ENCODE measurements at places on chromosomes 12 and 14.

DNA sequence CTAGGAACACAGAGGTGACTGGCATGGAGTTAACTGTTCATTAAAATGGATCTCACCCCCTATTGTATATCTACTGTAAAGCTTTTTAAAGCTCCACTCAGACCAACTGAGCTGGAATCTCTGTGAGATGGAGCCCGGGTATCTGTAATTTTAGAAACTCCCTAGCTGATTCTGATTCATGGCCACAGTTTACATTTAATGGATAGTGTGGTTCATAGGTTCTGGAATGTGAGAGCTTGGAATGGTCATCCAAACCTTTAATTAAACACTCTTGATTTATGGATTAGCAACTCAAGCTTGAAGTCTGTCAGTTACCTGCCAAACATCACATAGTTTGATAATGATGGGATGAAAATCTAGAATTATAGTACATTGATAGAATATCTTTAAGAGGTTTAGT, 183.8 kb downstream of the SLC25A21 start:
- no peak for DNase-seq

GRCh38 chr12:121095544-121096198, 37.0 kb upstream of the P2RX7 start:
- peak; percentile 55 for DNase-seq

DNA sequence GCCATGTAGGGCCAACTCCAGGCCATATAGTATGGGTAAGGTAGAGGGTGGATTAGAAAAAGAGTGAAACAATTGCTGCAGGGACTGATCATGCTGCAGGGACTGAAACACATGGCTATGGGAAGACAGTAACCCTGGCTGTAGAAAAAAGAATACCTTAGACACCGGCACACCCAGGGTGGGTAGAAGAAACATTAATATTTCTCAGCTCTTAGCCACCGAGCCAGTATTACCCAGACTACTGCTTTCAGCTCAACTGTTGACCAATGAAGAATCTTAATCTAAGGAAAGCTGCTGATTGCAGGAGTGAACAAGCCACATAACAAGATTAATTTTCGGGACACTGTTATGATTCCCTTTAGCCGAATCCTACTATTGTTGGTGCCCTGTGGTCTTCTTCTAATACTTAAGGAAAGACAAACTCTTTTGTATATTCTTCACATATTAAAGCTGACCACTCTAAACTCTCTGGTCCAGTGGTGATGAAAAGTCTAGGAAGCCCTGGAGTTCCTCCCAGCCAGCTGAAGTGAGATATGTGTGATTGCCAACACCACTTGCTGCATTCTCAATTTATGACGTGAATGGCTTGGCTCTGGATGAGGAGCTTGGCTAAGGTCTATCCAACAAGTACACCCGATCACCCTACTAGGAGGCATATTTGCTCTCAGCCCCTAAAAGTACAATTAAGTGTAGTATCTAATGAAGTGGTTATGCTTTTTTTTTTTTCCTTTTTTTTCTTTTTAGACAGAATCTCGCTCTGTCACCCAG, 69.2 kb downstream of the NOVA1 start:
- DNase-seq: no peak

- DNase-seq: no peak
Measured at GRCh38 chr12:113857371-113857770, 108.8 kb downstream of the RBM19 start.

DNA sequence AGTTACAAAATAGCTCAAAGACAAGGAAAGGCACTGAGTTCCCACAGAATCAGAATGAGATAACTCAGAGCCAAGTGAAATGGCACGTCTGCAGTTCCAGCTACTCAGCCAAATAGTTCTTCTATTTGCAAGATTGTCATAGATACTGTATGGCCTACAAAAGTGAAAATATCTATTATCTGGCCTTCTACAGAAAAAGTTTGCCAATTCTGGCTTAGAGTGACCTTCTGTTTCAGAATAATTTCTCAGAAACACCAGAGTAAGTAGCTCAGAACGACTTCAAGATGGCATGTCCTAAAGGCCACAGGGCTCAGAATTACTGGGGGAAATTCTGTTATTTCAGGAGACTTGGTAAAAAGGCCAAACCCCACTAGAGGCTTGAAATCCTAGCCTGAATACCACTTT, 10.7 kb upstream of the RTRAF start:
- DNase-seq: no peak

- no peak for DNase-seq
Measured at GRCh38 chr14:65251213-65251612, 148.9 kb upstream of the MAX start.

- DNase-seq: peak; percentile 16
Measured at GRCh38 chr12:121530600-121531355, 50.0 kb downstream of the KDM2B start.

- DNase-seq: no peak
Measured at GRCh38 chr14:90062822-90063539, 1.2 kb downstream of the KCNK13 start.

DNA sequence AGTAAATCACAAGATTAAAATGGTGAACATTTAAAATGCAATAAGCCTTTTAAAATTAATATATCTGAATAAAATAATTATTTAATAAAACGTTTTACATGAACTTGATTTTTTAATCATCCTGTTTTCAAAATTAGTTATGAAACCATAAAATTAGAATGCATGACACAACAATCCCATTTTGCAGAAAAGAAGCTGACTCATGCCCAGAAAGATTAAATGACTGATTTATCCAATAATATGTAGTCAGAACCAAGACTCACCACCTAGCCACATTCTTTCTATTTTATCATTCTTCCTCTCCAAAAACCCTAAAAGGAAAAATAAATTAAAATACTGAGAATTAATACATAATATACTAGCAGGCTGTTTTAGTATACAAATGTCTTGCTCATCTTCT, 83.0 kb upstream of the LGR5 start:
- DNase-seq: no peak

DNA sequence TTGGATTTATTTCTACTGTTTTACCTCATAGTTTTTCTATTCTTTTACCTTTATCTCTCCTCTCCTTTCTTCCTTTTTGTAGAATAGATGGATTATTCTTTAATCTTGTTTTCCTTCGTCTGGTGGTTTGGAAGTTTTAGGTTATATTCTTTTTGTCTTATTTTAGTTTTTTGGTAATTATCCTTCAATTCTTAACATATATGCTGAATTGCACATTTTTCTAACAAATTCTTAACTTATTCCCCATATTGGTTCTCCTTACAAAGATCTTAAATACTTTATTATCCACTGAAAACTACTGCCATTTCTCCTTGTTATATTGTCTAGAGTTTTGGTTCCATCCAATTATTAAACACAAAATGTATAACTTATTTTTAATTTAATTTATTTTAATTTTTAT, 42.3 kb downstream of the CATSPERB start:
- no peak for DNase-seq

DNA sequence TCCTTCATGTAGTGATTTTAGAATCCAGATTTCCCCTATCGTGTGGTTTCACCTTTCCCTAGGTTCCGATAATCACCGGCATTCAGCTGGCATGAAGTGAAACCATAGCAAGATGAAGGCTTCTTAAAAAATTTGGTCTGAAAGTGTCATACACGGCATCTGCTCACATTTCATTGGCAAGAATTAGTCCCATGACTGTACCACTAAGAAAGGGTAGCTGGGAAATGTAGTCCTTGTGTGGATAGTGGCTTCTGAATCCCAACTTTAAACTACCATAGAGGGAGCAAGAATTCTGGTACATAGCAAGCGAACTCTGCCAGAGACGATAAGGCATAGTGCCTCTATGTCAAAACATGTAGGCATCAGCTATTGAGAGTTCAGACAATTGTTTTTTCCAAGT, 360.1 kb upstream of the TBX3 start:
- no peak for DNase-seq

DNA sequence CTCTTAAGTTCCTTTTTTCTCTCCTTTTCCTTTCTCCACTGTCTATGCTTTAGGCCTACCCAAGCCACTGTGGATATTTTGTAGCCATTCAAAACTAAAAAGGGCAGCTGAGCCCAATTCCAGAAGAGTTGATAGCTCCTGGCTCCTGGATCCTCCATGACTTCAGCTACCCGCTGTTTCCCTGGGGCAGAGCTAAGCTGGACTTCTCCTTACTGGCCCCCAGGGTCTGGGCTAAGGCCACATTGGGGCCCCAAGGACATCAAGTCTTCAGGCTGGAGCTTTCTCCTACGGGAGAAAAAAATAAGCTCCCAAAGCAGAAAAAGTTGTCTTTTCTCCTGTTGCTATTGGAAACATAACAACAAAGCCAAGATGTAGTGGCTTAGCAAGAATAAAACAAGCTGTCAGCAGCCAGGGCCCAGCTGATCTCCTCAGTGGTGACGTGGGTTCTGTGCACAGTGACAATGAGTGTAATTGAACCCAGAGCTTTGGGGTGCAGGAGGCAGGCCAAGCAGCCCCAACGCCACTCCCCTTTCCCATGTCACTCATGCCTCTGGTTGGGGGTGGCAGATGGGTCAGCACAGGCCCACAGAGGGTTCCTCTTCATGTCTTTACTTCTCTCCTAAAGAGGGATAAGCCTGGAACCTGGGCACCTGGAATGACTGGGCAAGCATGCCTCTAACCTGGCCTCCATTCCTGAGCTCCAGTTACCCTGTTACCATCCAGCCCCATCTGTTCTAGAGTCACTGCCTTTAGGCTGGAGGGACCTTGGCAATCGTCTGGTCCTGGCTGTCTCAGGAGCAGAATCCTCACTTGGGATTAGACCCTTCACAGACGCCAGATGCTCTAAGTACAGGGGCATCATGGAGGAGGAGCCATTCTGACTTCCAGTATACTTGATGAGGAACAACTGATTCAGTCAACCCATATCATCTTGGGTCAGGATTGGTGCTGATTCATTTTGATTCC, 171.2 kb downstream of the ZFP36L1 start:
- DNase-seq: no peak

DNA sequence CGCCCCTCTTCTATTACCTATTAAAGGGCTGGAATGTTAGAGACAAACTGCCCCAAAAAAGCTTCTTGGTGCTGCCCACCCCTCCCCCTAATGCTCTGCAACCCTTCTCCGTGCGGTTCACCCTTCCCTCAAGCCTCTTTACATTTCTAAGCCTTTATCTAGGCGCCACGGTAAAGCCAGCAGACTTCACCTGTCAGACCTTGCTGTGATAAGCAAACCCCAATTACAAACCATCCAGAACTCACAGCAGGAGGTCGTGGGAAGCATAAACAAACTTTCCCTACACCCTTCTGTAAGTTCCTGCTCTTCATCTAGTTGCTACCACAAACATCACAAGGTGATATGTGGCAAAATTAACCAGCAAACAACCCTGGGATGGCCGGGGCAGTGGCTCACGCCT, 56.8 kb downstream of the MOK start:
- DNase-seq: no peak

DNA sequence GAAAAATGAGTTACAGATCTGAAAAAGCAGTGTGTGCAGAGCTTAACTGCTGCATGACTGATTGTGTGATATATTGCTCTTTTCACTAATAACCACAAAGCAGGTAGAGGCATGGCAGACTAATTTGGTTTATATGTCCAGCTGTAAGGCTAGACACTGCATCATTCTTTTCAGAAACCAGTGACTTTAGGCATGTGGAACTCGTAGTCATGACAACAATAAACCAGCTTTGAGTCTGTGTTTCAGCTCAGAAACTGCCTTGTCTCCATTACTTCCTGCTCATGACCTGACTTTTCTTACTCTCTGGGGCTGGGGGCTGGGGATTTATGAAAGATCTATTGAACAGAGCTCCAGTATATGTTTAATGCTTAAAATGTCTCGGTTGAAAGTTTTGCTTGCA, 146.8 kb upstream of the LRIG3 start:
- DNase-seq: no peak

GRCh38 chr12:100295764-100296555, 29.0 kb downstream of the SCYL2 start:
- DNase-seq: no peak

GRCh38 chr14:72236629-72237028, 304.4 kb downstream of the RGS6 start:
- no peak for DNase-seq
